H7 (cell line): ENCODE measurements at places on chromosomes 7 and 10.
A peak's percentile ranks its signal among the peaks of the same experiment; 100 is the strongest.

GRCh38 chr7:80520199-80520598 lies 8.3 kb upstream of the GNAT3 start:
- no peak for DNase-seq

GRCh38 chr7:33728873-33729551 lies 176.3 kb upstream of the BMPER start:
- no peak for DNase-seq

DNA sequence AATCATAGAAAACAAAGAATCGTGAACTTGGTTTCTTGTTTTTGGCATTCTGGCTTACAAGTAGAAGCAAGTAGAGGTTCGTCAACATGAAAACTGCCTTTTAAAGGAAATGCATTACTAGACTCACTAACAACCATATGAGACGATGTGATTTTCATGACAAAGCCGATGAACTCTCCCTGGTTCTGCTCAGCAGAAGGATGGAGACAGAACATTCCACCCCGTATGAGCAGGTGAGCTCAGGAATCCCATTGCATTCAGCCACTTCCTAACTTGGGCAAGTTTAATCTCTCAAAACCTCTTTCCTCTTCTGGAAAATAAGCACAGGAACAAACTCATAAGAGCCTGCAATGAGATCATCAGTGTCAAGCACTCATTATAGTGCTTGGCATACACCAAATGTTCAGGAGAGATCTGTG lies 57.4 kb upstream of the SVIL start:
- peak; percentile 68 for DNase-seq

- DNase-seq: peak; percentile 96
Measured at GRCh38 chr7:155456738-155457543, 988 bp upstream of the EN2 start.

DNA sequence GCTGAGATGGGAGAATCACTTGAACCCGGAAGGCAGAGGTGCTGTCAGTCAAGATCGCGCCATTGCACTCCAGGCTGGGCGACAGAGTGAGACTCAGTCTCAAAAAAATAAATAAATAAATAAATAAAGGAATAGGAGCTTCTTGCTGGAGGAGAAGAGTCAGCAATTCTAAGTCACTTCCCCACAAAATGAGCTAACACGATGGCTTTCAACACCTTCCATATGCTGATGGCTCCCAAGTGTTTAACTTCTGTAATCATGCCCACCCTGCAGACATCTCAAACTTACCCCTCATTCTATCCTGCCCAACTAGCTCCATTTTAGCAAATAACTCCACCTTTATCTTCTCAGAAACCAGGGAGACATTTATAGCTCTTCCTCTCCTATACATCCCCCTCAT lies 21.2 kb downstream of the PSAP start:
- DNase-seq: no peak

- no peak for DNase-seq
Measured at GRCh38 chr7:158771213-158771834, 58.0 kb downstream of the ESYT2 start.
